Stimulated activated CD4-positive, alpha-beta T cell treated with anti-CD3 and anti-CD28 coated beads, Interleukin-15, amount 100 ng/mL, for 1 hour (primary cell): ENCODE measurements at places on chromosomes 2 and 18.

DNA sequence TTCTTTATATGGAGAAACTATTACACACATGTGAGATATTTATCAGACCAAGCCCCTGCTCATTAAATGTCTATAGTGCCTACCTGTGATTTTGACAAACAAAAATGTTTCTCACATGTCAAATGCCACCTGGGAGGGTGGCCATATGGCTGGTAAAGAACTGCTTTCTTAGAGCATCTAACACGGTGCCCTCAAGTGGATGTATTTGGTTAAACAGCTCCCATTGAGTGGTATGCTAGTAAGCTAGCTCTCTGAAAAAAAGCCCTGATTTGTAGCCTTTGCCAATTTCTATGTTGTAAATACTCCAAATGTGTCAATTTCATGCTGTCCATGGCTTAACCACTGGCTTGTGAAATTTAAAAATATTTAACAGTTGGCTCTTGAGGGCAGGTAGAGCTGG, 94.6 kb downstream of the PMAIP1 start:
- DNase-seq: no peak

- DNase-seq: no peak
These were observed 8.1 kb downstream of the SIX2 start for GRCh38 chr2:45000921-45001868.

- no peak for DNase-seq
These were observed 36.7 kb downstream of the TMEM37 start for GRCh38 chr2:119468154-119468955.

- no peak for DNase-seq
These were observed 76.2 kb downstream of the ATAD2B start for GRCh38 chr2:23850564-23851256.

DNA sequence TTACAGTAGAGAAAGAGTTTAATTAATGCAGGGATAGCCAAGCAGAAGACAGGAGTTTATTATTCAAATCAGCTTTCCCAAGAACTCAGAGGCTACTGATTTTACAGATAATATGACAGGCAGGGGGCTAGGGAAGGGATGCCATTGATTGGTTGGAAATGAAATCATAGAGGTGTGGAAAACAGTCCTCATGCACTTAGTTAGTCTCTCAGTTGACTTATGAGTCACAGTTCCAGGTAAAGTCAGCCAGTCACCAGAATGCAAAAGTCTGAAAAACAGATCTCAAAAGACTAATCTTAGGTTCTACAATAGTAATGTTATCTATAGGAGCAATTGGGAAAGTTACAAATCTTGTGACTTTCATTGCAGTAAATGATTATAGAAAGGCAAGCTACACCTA, 676.4 kb upstream of the CHAC2 start:
- no peak for DNase-seq

- no peak for DNase-seq
These were observed 5.4 kb downstream of the CHMP3 start for GRCh38 chr2:86557836-86558235.
